Panc1 (cell line): ENCODE measurements at places on chromosomes 11 and 22. TPM values are rescaled to one million over a fixed set of nuclear protein-coding genes. Genes with fewer than 3 reads are reported as not detected.

The GLB1L3 gene
- not detected for total RNA-seq

The OSBPL5 gene
- 20.2 TPM for total RNA-seq

The CHRDL2 gene
- 0.15 TPM for total RNA-seq

The OR51B2 gene
- total RNA-seq: not detected

The MAJIN gene
- not detected for total RNA-seq

The HPX gene
- total RNA-seq: 1.0 TPM

The ROBO4 gene
- 0.26 TPM for total RNA-seq

The GGTLC3 gene
- not detected for total RNA-seq

The BRSK2 gene
- total RNA-seq: 32.2 TPM

The NUDT8 gene
- 13.2 TPM for total RNA-seq

The PANX2 gene
- total RNA-seq: 0.77 TPM

- no peak for DNase-seq
Measured at GRCh38 chr22:44091021-44091721, 67.1 kb downstream of the PARVB start.

GRCh38 chr11:117230286-117230961 is 1.4 kb downstream of the PCSK7 start:
- DNase-seq: no peak

GRCh38 chr11:123173040-123173855 is 21.8 kb downstream of the CLMP start:
- DNase-seq: no peak

DNA sequence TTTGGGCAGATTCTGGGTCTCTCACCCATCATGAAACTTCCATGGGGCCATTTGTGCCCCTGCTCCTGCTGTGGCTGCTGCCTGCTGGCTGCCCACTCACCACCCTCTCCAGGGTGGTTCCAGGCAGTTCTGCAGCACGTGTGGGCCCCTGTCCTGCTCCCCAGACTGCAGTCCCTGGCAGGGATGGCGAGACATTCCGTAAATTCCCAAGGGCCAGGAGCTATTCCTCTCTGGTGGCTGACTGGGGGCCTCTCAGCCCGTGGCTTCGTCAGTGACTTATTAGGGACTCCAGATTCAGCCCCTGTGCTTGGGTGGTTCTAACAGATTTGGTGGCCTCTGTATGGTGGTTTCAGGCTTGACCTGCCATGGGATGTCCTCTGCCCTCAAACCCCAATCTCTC is 3.9 kb upstream of the SLC22A8 start:
- DNase-seq: no peak

- no peak for DNase-seq
Measured at GRCh38 chr11:95283650-95284049, 52.6 kb upstream of the SESN3 start.

DNA sequence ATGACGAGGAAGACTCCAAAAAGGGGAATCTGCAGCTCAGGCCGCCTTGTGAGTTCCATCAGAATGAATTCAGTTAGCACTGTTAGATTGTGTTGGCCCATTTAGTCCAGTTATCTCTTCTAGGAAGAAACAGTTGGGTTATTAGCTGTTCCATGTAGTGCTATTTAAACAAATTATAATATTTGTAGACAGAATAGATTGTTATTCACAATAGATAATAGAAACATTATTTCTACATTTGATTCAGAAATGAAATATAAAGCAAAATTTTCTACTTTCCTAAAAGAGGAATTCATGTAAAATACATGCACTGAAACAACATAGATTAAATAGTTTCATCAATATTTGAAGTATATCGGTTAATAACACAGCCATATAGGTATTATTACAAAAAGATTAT is at the start of gene OR8K5:
OR8K5 (minus strand) TSS at position 101 of the 400 bp plus-strand sequence; CDS start at position 101, 0 bp downstream.
- no peak for DNase-seq

GRCh38 chr11:7034019-7034418 is 13.7 kb downstream of the NLRP14 start:
- DNase-seq: no peak

- DNase-seq: no peak
Measured at GRCh38 chr11:63507511-63507910, 1.6 kb downstream of the LGALS12 start.

- DNase-seq: no peak
Measured at GRCh38 chr11:70448983-70449567, 50.7 kb downstream of the CTTN start.

DNA sequence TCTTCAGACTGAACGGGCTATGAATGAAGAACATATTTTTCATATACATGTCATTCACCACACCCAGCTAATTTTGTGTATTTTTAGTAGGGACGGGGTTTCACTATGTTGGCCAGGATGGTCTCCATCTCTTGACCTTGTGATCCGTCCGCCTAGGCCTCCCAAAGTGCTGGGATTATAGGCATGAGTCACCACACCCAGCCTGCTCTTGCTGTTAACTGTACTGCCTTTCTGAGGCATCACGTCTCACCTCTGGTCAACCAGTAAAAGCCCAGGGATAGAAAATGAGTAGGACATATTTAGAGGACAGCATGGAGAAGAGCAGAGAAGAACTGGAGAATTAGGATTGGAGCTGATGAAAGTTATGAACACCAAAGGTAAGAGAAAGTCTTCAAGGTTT is 55.6 kb downstream of the APOL3 start:
- DNase-seq: no peak

- no peak for DNase-seq
Measured at GRCh38 chr11:104694259-104695064, 203.8 kb downstream of the CASP12 start.

- DNase-seq: no peak
Measured at GRCh38 chr22:35918456-35918855, 110.2 kb downstream of the RBFOX2 start.

GRCh38 chr11:99117603-99118002 is 96.9 kb downstream of the CNTN5 start:
- no peak for DNase-seq

DNA sequence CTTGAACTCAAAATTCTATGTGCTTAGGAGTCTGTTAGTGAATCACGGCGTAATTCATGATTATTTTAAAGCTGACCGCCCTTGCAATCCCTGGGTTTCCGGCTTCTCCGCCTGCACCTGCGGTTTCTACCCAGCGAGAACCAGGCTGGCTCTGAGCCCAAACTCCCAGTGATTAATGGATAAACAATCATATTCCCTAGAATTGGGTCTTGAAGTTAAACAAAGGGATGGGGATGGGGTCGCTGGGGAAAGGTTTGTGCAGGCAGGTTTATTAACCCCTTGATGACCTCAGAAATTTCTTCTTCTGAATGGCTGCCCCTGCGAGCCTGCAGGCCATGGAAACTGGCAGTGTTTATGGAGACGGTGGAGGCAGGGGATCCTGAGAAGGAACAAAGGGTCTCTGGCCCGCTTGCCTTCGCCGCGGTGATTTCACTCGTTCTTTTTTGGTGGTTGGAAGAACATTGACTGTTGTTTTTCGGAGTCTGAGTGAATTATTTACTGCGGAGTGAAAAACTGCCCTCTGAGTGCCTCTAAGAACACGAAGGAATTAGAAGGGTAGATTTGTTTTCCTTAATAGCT is 1000.3 kb downstream of the BRD1 start:
- no peak for DNase-seq

DNA sequence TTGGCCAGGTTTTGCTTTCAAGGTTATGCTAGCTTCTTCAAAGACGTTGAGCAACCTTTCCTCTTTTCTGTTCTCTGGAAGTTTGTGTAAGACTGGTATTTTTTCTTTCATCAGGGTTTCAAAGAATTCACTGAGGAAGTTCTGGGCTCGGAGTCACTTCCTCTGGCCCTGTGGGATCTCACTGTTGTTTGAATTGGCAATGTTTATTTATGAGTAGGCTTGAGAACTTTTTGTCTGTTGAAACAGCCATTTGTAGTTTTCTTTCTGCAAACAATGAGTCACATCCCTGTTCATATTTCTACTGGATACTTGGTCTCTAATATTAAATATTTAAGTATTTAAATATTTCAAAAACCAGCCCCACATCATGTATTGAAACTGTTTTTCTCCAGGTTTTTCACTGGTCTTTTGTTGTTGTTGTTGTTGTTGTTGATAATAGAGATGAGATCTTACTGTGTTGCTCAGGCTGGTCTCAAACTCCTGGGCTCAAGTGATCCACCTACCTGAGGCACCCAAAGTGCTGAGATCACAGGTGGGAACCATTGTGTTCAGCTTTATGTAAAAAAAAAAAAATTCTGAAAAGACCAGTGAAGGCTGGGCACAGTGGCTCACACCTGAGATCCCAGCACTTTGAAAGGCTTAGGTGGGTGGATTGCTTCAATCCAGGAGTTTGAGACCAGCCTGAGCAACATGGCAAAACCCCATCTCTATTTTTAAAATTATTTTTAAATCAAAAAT is 26.9 kb downstream of the SUSD2 start:
- peak; percentile 83 for DNase-seq
